Stimulated activated CD4-positive, alpha-beta T cell treated with anti-CD3 and anti-CD28 coated beads, Interleukin-15, amount 100 ng/mL, for 1 hour (primary cell): ENCODE measurements at places on chromosomes 1 and 21.

DNA sequence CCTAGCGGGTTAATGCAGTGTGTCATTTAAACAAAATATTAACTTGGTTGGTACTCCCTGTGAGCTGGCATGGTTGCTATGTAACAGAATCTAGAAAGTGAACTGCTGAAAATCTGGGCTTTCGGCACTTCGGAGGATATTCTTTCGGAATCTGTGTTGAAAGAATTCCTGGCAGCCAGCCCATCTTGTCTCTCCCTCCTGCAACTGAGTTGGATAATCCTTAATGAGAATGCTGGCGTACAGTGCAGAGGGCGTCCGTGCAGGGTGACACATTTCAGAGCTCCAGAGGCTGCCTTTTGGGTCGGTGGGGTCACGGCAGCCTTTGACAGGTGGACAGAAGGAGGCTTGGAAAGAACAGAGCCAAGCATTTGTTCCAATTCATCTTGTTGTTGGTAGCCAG, 3.7 kb downstream of the KAZN start:
- no peak for DNase-seq

- no peak for DNase-seq
Observed at GRCh38 chr1:6476483-6476882, 10.5 kb upstream of the TNFRSF25 start.

GRCh38 chr1:7068552-7068951, 283.3 kb downstream of the CAMTA1 start:
- DNase-seq: no peak

DNA sequence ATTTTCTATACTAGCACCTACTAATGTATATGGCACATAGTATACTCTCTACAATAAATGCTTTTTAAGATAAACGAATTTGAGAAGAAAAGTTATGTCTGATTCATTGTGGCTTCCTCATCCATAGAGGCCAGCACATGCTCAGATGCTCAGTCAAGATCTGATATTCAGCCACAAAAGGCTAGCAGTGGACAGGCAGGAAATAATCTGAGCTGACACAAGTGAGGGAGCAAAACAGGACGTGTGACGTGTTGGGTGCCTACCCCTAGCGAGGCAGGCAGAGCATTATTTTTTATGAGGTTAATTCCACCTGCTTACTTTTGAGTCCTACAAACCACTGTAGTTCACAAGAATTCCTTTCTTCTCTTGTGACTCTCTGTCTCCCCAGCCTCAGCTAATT, 550.9 kb downstream of the SMYD3 start:
- DNase-seq: no peak

DNA sequence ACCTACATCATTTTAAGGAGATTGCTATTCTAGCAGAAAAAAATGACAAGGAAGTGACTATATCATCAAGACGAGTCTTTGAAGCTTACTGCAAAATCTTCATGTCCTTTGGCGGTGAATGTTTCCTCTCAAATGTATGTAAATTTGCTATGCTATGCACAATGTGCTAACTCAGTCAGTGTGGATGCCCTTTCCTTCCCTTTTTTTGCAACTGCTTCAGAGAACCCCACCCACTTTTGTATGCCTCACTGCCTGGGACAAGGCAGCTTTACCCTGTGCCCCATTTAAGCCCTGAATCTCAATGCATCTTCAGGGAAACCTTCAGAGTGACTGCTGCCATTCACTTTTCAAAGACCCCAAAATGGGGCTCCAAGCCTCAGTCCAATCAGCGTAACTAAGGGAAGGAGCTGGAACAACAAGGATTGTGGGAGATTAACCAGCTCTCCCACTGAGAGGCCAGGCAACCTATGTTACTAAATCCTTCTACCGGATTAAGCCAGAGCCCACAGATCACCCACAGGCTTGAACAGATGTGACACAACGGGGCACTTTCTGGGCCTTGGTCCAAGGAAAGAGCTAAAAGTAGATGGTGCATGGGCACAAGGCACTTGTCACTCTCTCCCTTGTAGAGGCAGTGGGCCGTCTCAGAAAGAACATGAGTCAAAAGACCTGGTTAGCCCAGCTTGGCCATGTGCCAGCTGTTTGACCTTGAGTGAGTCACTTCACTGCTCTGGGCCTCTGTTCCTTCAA, 154.4 kb downstream of the PLPP3 start:
- DNase-seq: no peak

DNA sequence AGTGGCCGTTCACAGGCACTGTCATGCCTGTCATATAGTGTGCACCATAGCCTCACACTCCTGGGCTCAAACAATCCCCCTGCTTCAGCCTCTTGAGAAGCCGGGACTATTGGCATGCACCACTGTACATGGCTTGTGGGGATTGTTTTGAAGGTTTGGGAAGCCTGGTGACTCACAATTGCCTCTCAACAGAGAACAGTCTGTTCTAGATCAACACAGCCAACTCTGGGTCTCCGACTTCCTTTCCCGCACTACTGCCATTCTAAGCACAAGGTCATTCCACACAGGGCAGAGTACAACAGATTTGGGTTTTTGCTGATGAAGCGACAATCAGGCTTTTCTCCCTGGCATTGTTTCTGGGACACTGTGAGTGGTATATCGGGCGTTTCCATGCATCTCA, 15.5 kb upstream of the AHCTF1 start:
- no peak for DNase-seq

DNA sequence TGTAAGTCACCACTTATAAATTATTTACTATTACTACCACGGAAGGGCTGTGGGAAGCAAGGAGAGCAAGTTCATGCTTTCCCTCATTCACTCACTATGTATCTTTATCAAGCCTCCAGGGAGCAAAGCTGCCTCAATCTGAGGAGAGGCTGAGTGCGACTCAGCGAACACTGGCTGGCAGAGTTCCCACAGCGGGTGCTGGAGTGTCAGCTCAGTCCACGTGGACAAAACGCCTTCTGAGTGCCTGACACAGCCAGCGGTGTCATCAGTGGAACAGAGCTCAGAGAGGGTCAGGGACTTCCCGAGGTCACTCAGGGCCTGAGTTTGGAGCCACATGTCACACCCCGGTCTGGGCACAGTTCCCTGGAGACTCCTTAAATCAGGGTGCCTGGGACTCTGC, 16.9 kb downstream of the MATN1 start:
- DNase-seq: no peak

- no peak for DNase-seq
Observed at GRCh38 chr1:94927405-94928175, 680 bp upstream of the CNN3 start.

DNA sequence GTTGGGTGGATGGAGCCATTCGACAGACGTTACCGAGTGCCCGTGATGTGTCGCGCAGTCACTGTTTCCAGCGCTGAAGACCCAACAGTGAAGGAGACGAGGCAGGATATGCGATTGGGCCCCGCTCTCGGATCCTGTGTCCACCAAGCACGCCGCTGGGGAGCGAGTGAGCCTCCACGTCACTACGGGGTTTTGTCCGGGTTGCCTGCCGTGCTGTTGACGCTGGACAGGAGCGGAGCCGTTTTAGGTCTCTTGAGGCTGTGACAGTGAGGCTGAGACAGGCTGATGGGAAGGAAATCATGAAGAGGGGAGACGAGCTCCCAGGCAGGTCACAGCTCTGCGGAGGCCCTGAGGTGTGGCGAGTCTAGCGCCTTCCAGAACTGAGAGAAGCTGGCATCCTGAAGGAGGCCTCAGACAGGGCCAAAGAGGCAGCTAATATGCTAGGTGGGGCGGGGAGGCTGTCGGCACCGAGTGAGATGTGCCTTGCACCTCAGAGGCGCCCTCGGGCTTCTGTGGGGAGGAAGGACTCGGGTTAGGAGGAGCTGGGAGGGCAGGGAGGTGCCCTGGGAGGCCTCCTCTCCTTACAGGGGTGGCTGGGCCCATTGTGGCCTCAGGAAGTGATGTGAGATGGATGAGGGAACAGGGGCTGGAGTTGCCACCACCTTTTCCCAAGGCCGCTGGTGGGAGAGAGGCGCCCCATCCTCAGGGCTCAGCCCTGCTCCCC, 196.0 kb upstream of the TMEM51 start:
- no peak for DNase-seq

GRCh38 chr1:154155251-154155650, 378 bp upstream of the NUP210L start:
- DNase-seq: no peak

DNA sequence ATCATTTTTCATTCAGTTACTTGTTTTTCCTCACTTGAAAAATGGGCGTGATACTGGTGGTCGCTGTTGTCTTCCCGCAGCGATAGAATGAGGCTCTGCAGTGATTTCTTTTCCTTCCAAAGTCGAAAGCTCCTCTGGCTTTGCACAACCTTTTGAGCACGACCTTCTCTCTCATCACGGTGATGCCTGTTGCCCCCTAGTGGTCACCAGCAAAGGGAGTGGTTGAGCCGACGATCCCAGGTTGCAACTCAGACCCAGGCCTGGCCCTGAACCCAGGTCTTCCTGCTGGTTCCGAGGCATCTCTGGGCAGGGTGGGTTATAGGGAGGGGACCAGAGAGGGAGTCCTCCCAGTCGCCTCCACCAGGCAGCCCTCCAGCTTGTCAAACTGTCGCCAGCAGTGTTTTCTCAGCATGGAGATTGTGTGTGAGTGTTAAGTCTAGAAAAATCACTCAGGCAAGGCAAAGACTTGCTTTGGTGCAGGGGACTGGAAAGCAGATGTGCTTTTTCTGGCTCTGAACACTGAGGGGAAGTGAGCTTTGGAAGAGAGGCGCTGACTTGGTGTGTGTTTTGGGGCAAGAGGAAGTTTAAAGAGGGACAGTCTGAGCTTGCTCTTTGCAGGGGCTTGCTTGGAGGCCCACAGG, 285.3 kb downstream of the CAMTA1 start:
- peak; percentile 5 for DNase-seq

DNA sequence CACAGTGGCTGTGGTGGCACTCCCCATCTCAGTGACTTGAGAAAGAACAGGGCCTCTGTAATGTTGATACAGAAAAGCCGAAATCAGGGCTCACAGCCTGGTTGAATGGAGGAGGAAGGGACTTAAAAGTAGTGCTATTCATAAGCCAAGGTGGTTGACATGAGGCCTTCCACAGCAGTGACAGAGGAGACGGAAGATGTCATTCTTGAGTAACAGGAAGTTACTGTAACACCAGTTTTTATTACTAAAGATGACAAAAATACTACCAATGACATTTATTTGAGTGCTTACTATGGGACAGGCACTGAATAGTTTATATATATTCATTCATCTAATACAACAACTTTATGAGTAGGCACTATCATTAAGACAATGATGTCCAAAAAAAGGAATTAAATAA, 52.8 kb upstream of the GNG12 start:
- no peak for DNase-seq

- DNase-seq: no peak
Observed at GRCh38 chr1:26419494-26419893, 8.9 kb downstream of the LIN28A start.

DNA sequence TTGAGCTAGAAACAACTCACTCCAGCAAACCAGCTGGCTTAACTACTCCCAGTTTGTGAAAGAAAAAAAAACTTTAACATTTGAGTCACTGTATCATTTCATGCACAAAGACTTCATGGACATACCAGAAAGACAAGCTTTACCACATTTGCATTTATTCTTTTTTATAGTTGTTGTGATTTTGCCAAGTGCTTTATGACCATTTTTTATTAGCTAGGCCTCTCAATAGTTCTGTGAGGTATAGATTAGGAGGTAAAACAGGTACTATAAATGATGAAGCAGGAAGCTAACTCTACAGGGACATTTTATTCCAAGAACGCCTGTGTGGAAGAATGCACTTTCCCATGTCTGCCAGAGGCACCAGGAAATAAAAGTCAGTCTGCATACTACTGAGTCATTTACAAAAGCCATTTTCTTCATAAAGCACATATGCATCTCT, 8.2 kb upstream of the DENND1B start:
- DNase-seq: no peak

DNA sequence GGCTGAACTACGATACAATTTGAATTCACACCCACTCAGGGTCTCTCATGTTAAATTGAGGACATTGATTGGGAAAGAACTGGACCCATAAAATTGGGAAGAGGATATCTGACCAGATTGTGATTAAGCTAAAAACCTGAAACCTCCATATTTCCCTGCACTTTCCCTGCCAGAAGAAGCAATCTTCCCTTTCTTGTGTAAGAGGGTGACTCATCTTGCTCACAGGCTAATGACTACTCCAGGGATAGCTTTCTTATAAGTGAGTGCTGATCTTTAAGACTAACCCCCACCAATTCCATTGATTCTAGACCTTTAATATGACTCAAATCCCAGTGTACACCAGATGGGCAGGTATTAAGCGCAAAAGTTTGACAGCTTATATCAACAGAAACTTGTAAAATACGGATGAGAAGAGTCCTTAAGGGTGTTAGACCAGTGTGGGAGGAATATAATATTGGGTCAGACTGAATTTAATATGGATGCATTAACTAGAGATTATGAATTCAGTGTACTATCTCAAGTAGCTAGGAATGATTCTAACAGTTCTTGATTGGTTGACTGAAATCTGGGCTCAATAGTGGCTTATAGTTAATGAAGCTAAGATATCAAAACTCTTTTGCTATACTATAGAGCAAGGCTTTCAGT, 12.1 kb upstream of the SGIP1 start:
- DNase-seq: no peak

GRCh38 chr1:235326719-235327558, 1.0 kb downstream of the ARID4B start:
- DNase-seq: peak; percentile 19
